ENCODE measurements at places on chromosomes 2 and 18. TPM values are rescaled to one million over a fixed set of nuclear protein-coding genes. Genes with fewer than 3 reads are reported as not detected.

The CFAP221 gene
- total RNA-seq: 0.79 TPM

DNA sequence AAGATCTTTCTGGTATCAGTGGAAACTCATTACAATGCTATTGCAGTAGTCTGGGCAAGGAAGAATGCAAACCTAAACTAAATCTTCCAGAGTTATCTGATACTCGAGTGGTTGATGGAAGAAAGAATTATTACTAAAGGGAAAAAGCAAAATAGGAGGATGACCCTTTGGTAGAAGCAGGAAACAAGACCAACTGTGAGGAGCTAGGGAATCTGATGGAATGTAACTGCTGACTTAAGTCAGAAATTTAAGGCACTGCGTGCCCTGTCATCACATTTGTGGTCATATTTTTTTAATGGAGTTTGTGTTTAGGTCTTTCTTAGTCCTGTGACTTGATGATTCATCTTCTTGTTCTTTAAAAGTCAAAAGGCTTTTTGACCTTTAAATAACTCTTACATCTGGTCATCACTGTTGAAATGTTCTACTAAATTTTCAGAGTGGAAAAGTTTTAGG, 36.5 kb upstream of the ARMC9 start:
- DNase-seq: no peak

The UGT1A1 gene
- not detected for total RNA-seq

The KATNAL2 gene
- 2.7 TPM for total RNA-seq

DNA sequence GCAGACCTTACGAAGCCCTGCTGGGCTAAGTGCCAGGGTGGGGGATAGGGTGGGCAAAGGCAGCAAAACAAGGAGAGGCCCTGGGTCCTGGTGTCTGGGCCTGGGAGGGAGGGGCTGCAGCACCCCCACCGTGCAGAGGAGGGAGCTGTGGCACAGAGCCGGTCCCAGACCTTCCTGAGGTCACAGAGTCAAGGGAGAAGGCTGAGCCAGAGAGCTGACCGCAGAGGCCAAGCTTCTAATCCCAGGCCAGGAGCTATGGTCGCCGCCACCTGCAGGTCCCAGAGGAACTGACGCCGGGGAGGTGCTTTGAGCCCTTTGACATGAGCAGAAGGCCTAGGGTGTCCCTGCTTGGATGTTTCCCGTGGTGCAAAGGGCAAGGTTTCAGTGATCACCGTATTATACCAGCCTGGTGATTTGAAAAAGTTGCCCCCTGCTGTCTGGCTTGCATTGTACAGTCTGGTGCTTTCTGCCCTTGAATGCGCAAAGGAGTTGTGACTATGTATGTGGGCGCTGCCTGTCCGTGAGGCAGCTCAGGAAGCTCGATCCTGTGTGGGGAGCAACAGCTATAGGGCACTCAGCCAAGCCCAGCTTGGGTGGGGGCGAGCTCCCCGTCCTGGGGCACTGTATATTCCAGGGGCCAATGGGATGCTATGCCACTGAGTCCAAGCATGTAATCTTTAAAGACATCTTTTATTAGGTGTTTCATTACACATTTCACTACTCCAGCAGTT, 44.3 kb downstream of the EDAR start:
- DNase-seq: no peak
